MV-4-11 (cell line): ENCODE measurements at places on chromosomes 2 and 18.
A peak's percentile ranks its signal among the peaks of the same experiment; 100 is the strongest.

- no peak for DNase-seq
These were observed 114.9 kb upstream of the MYCN start for GRCh38 chr2:15825276-15825980.

DNA sequence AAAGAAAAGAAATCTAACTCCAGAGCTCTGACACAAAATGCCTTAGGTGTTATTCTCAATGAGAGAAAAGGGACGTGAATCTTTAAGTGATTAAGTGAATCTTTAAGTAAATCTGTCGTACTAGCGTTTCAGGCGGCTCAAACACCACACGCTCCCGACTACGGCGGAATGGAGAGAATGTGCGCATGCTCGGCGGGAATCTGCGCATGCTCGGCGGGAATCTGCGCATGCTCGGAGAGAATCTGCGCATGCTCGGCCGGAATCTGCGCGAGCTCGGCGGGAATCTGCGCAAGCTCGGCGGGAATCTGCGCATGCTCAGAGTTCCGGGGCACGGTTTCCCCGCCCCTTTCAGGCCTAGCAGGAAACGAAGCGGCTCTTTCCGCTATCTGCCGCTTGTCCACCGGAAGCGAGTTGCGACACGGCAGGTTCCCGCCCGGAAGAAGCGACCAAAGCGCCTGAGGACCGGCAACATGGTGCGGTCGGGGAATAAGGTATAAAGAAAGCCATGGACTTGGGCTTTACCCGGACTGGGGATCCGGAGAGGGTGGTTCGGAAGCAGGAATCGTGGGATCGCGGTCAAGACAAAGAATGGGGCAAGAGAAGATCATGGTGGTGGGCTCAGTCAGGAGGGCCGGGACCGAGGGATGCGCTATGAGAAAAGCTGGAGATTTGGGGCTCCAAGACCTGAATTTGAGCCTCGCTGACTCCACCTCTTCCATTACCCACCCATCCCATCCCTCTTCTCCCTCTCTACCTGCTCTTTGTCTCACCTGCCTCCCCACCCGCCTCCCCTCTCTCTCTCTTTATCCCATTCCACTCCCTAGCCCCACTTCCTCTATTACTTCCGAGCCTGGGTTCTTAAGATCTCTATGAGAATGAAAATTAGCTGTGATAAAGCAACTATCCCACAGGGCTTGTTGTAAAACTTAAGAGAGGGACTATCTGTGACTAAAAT lies at the start of gene XRCC5:
Gene XRCC5, plus strand, starts transcription at position 382 of the 955 bp plus-strand sequence. Its CDS starts 89 bp downstream, at position 471.
- peak; percentile 96 for DNase-seq

GRCh38 chr2:183229386-183229785 lies 105.1 kb downstream of the NUP35 start:
- no peak for DNase-seq

DNA sequence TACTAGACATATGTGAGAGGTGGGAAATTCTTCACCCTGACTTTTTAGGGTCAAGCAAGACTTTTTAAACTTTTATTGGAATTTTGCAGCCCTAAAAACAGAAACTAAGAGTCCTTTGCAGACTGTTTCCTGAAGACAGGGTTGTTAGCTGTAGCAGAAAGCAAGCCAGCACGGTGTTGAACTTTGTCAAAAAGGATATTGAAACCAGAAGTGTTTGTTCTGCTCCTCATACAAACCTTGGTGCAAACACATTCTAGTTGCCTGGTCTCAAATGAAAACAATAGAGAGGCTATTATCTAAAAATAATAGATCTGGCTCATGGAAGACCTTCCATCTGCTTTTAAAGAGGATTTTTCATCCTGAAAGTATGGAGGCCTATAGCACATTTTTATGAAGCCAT lies 65.8 kb upstream of the IGFBP5 start:
- DNase-seq = peak; percentile 32

DNA sequence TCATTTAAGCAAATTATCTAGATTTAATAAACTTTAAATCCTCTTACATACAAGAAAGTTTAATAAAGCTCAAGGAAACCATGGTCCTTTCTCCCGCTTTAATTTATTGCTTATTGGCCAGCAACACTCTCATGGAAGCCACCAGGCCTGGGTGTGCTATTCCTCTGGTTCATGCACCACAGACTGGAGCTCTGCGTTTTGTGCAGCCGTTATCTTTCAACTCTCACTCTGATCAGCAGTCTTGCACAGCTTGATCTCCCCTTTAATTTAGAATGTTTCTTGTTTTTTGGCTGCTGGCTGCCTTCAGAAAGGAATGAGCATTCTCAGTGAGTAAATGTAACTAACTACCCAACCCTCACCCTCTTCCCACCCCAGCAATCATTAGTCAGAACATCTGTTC lies 318.7 kb downstream of the MEIS1 start:
- no peak for DNase-seq

DNA sequence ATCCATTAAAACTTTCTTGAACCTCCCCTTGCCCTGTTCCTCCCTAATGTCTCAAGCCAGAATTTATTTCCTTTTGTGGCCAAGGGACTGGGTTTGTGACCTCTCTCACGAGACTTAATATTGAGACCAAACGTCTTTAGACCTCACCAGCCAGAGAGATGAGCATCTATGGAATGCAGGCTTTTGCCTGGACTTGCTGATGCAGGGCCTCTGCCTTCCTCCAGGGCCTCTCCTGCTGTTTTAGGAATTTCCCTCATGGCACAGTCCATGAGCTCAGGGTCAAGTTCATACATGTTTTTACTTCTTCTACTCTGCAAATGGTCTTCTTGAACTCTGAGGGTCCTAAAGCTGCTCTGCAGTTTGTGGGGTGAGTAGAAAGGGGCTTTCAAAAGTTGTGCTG lies 22.3 kb downstream of the IL1B start:
- DNase-seq = no peak

DNA sequence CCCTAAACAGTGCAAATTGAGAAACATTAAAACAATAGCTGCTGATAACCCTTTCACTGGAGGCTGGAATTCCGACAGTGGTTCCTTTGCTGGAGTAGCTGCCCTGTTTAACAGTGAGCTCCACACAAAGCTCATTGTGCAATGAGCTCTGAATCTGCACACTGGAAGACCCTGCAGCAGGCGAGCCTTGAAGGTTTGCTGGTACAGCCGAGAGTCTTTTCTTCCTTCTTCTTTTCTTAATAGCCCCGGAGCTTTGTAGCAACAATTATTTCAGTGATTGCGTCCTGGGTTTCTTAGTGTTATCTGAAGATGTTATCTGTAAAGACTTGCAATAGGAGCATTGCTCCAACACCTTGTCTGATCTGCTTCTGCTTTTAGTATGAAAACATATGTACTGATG lies 50.8 kb upstream of the CXCR4 start:
- peak; percentile 71 for DNase-seq

DNA sequence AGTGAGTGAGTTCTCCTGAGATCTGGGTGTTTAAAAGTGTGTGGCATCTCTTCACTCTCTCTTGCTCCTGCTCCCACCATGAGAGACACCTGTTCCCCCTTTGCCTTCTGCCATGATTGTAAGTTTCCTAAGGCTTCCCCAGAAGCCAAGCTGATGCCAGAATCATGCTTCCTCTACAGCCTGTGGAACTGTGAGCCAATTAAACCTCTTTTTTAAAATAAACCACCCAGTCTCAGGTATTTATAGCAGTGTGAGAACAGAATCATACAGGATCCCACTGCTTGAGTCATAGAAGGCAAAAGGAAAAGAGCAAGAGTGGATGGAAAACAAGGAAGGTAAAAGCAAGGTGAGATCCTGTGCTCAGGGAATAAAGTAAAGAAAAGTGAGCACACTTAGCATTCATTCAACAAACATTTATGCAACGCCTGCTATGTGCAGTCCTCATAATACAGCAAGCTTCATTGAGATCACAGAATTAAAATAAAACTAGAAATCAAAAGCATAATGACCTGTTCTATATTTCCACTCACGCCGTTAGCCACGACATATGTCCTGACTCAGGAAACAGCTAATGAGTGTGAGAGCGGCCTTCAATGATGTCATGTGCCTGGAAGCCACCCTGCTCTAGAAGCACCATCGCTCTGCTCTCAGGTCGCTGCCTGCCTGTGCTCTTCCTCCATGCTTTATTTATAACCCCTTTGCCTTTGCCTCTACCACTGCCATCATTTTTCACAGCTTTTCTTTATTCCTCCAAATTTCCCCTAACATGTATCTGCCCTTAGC lies 11.3 kb upstream of the COPS8 start:
- DNase-seq = no peak

- peak; percentile 48 for DNase-seq
These were observed 117.3 kb upstream of the TTC39C start for GRCh38 chr18:23897291-23897690.

DNA sequence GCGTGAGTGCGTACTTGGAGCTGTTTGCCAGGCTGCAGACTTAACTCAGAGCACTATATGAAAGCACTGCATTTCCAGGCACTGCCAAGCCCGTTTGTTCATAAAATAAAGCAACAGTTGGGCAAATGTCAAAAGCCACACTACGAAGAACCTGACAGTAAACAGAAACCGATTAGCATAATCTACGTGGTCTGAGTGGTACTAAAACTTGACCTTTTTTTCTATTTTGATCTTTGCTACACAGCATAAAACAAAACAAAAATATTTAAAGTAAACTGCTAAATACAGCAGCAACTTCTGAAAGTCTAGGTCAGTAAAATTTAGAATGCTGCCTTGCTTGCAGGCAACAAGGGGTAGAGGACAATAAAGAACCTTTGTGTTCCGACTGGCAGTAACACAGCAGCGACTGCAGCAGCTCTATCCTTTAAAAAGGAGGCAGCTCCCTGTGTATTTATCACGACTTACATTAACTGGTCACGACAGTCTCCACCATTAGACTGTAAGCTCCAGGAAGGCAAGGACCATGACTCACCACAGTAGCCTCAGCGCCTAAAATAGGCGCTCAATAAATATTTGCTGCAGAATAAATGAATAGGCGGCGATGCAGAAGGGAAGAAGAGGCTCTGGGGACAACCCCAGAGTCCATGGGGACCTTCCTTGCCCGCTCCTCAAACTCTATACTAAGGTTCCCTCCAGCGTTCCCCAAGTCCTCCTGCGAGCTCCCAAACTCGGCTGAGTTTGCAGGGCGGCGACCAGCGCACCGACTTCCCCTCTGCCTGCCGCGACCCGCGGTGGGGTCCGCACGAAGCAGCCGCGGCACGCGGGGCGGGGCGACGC lies 902 bp downstream of the SS18 start:
- peak; percentile 43 for DNase-seq

DNA sequence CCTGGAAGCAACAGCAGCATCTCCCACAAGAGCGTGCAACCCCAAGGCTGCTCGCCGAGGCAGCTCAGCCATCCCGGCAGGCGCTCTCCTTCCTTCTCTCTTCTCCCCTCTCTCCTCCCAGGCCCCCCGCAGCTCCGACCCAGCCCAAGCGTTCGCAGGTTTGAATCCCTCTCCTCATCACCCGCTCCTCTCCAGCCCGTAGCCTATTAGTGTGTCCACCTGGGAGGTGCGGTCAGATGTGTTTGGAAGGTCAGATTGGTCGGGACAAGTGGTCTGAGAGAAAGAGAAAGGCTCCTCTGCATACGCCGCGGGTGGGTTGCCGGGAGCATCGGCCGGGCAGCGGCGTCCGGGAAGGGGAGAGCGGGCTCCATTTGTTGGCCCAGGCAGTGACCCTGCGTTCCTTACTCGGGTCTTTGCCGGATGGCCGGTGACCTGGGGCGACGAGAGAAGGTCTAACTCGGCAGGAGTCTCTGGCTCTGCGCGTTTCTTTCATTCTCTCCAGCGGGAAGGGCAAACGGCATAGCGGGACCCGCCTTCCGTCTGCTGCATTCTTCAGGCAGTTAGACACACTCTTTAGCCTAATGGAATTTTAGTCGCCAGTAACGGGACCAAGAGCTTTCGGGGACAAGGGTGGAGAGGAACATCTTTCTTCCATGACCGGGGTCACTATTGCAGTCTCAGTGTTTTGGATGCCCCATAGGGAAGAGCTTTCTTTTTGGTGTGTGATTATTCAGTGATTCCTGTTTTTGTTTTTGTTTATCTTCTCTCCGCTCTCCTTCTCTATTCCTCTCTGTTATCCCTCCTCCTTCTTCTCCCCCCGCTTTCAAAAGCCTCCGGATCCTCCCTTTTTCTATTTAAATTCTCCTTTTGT lies 1.1 kb upstream of the TMEFF2 start:
- no peak for DNase-seq

GRCh38 chr2:169362118-169362893 lies at the start of gene LRP2:
Gene LRP2, minus strand, starts transcription at chr2:169362534. Its CDS starts 135 bp downstream, at chr2:169362399.
- DNase-seq = no peak

- no peak for DNase-seq
These were observed 392.8 kb upstream of the ACVR2A start for GRCh38 chr2:147451902-147452515.

DNA sequence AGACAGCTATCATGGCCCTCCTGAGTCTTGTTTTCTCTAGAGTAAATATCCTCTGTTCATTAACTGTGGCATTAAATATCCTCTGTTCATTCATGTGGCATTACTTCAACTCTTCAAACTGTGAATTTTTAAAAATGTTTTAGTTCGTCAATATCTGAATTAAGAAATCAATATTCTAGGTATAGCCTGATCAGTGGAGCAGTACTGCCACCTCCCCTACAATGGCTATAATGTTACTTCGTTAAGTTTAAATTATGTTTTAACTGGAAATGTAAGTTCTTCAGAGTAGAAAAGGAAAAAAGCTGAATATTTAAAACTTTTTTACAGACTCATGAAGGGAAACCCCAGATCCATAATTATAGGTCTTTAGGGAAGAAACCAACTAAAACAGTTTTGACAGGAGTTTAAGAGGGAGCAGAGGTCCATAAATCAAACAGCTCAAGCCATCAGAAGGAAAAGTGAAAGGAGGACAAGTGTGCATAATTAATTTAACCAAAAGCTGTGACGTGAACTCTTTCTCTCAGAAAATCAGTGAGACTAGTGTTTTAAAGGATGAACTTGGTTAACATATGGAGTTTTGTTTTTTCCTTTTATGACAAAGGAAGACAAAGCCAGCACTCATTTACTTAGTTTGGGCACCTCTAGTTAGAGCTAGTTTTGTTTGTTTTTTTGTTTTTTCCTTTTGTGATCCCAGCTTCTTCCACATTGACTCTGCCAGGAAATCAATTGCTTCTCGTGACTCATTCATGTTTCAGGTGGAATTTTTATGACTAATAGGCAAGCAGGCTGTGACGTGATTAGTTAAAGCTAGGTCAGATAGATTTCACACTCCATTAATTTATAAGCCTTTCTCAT lies 44.9 kb downstream of the RBBP8 start:
- no peak for DNase-seq

GRCh38 chr2:23606196-23606595 lies 221.2 kb downstream of the KLHL29 start:
- no peak for DNase-seq

GRCh38 chr2:16069933-16070647 lies 129.7 kb downstream of the MYCN start:
- no peak for DNase-seq

DNA sequence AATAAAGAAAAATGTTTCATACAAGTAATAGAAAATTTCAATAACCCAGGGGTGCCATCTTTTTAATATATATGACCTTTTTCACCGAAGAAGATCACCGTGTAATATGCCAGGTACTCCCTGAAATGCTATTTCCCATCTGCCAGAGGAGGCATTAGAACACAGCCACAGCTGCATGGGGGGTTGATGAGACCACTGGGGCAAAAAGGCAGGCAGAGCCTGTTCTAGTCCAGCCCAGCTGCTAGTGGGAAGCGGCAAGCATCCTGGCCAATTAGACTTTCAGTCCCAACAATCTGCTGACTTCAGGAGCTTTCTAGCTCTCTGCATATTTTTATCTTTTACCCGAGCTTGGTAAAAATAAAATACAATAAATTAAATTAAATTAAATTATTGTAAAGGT lies 362.6 kb downstream of the RIT2 start:
- no peak for DNase-seq
